Epithelial cell of esophagus (primary cell): ENCODE measurements at places on chromosomes 12 and 14.

DNA sequence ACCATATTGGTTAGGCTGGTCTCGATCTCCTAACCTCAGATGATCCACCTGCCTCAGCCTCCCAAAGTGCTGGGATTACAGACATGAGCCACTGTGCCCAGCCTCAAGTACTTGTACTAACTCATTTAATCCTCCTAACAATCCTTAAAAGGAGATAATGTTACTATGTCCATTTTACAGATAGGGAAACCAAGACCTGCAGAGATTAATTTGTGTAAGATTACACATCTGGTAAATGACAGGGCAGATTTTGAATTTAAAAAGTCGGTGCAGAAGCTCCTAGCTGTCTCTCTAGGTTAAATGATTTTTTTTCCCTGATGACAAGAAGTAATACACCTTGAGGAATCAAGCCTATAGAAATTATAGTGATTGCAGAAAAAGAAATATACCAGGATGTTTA, 13.7 kb upstream of the HECTD1 start:
- DNase-seq = no peak

GRCh38 chr12:131176266-131176665, 222.6 kb downstream of the ADGRD1 start:
- DNase-seq = no peak

- peak; percentile 41 for DNase-seq
Observed at GRCh38 chr14:34359420-34360117, 102.5 kb downstream of the SPTSSA start.

DNA sequence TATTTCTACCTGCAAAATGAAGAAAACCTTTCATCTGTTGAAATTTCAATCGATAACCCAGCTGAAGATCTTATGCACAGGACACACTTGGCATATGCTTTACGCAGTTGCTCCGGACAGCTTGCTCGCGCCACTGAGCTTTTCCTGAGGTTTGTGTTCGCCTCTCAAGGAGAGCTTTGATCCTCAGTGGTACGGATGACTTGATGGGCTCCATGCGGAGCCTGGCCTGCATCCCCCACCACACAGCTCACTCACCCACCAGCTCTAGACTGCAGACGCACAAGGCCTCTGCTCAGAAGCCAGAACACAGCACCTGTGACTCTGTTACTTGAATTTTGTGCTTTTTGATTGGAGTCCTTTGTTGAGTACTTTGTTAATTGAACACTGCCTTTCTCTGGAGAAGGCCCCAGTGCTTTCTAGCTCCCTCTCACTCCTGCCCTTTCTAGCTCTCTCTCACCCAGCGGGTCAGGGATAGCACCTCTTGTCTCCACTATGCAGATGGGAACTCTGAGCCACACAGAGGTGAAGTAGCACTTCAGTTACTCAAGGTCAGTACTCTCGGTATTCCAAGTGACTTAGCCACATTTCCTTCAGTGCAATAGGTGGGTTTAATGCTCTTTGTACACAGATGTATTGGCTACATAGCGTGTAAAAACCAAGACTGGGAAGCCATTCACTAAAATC, 52.1 kb downstream of the TBC1D30 start:
- DNase-seq = no peak

DNA sequence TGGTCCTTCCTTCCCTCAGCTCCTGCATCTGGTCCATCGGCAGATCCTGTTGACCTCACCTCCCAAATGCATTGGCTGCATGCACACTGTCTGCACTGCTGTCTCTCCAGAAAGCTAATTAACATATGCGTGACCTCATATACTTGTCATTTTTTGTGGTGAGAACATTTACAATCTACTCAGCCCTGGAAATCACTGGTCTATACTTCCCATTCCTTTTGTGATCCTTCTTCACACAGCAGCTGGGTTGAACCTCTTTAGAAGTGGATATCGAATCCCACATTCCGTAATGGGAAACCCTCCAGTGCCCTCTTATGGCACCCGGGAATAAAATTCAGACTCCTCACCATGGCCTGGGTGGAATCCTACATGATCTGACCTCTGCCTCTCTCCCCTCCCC, 45.0 kb downstream of the SMOC1 start:
- DNase-seq = no peak

DNA sequence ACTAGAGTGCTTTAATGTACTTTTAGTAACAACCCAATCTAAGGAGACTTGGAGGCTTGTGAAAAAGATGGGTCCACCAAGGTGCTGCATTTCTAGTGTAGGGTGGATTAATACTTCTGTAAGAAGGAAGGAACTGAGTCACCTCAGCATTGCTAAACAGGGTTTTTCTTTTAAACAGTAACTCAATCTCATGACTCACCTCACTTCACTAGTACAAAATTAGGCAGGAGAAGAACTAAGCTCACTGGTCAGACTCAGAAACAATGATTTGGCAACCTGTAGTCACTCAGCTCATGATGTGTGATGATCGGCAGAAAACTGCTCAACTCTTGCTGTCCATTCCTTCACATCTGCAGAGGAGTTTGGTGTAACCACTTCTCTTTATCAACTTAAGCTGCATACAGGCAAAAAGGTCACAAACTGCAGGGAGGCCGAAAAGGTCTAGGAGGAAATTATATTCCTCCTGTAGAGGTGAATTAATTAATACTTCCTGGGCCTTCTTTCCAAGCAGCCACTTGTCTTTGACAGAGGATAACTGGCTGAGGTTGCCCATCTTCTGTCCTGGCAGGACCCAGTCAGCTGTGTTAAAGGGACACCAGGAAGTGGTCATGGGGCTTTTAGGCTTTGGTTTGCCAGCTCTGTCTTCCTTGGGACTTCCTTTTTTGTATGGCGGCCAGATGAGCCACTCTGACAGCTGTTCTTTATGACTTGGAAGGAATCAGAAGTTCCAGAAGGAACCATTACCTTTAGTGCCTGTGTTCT, 466.9 kb downstream of the FUT8 start:
- peak; percentile 93 for DNase-seq
